ENCODE measurements at places on chromosomes 7 and 10.
A peak's percentile ranks its signal among the peaks of the same experiment; 100 is the strongest.

GRCh38 chr10:125029584-125030242 lies 87.8 kb downstream of the ZRANB1 start:
- no peak for DNase-seq

DNA sequence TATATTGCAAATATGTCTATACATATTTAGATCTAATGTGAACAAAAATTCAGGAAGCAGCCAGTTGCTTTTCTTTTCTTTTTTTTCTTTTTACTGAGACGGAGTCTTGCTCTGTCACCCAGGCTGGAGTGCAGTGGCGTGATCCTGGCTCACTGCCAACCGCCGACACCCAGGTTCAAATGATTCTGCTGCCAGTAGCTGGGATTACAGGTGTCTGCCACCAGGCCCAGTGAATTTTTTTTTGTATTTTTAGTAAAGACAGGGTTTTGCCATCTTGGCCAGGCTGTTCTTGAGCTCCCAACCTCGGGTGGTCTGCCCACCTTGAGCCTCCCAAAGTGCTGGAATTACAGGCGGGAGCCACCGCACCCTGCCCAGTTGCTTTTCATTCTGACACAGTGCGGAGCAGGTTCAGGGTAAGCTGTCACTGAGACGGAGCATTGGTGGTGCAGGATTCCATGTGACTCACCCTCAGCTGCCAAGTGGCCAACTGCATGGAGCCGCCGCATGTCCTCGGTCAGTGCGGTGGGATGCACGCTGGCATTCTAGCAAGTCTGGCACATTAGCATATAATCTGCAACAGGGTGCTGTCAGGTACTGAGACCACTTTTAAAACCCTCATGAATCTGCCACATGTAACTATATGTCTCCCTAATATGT lies 362.7 kb downstream of the DNAJB6 start:
- no peak for DNase-seq

GRCh38 chr7:14045651-14046050 lies 56.2 kb upstream of the ETV1 start:
- no peak for DNase-seq

GRCh38 chr10:95655571-95656290 lies 780 bp downstream of the ALDH18A1 start:
- peak; percentile 57 for DNase-seq

DNA sequence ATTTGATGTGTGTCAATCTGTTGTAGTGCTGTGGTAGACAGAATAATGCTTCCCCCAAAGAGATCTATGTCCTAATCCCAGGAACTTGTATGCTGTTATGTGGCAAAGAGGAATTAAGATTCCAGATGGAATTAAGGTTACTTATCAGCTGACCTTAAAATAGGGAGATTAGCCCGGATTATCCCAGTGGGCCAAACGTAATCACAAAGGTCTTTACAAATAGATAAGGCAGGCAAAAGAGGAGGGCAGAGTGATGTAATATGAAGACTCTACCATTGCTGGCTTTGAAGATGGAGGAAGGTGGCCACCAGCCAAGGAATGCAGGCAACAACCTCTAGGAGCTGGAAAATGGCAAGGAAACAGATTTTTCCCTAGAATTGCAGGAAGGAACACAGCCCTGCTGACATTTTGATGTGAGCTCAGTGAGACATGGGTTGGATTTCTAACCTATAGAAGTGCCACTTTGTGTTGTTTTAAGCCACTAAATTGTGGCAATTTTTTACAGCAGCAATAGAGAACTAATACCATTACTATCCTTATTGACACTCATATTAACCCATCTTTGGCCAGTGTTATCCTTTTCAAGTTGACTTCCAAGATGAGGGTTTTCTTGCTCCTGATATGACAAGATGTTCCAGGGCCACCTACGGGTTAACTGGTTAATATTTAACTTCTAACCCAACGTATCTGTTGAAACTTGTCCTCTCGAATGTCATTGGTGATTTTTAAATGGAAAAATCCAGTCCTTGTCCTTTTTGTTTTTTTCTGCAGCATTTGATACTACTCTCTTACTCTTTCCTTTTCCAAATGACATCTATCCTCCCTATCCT lies 29.3 kb downstream of the CYCS start:
- no peak for DNase-seq

GRCh38 chr7:134891696-134892678 lies 94.3 kb upstream of the AGBL3 start:
- DNase-seq, result no peak

DNA sequence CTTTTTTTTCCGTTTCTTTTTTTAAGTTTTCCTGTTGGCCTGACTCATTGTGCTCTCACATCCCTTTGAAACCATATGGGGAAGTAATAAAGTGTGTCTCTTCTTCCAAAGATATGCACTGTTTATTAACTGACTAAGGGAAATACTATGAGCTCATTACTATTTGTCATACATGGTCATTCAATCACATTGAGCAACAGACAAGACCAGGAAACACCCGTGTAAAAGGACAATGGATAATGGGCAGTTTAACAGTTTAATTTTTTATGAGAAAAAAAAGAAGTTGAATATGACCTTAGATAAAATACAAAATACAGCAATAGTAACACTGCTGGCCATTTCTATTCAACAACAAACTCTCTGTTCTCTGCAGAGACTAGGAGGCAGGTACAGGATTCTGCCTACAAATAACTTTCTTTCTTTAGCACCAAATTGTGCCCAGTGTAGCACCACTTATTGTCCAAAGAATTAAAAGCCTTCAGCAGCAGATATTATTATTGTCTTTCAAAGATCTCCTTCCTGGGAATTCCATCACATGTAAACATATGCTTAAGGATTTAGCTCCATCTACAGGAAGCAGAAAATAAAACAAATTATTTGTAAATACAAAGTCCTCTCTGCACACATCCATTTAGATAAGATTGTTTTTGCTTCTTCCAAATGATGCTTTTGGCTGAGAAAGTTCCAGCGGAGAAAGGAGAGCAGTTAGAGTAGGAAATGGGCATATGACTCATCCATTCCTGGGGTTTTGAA lies 55.0 kb upstream of the AKR1E2 start:
- DNase-seq, result peak; percentile 27

DNA sequence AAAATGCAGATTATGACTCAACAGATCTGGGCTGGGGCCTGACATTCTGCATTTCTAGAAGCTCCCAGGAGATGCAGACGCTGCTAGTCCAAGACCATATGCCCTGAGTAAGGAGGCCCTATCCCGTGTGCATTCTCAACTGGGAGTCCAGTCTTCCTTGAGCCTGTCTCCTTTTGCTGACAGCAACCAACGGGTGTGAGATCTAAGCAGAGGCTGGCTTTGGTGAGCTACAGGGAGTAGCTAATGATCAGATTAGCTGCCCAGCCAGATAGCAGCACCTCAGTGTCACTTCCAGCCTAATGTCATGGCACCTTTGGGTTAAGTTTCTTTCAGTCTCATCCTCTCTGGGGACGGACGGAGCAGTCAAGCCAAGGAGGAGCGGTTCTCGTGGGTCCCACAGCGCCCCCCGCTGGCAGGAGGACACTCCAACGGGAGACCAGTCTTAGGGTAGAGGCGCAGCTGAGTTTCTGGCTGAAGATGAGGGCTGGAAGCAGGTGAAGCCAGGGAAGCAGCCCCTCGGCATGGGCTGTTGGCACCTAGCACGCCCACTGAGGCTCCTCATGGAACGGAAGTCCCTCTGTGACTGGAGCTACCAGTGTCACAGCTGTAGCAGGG lies 154.0 kb downstream of the CCDC3 start:
- peak; percentile 35 for DNase-seq

DNA sequence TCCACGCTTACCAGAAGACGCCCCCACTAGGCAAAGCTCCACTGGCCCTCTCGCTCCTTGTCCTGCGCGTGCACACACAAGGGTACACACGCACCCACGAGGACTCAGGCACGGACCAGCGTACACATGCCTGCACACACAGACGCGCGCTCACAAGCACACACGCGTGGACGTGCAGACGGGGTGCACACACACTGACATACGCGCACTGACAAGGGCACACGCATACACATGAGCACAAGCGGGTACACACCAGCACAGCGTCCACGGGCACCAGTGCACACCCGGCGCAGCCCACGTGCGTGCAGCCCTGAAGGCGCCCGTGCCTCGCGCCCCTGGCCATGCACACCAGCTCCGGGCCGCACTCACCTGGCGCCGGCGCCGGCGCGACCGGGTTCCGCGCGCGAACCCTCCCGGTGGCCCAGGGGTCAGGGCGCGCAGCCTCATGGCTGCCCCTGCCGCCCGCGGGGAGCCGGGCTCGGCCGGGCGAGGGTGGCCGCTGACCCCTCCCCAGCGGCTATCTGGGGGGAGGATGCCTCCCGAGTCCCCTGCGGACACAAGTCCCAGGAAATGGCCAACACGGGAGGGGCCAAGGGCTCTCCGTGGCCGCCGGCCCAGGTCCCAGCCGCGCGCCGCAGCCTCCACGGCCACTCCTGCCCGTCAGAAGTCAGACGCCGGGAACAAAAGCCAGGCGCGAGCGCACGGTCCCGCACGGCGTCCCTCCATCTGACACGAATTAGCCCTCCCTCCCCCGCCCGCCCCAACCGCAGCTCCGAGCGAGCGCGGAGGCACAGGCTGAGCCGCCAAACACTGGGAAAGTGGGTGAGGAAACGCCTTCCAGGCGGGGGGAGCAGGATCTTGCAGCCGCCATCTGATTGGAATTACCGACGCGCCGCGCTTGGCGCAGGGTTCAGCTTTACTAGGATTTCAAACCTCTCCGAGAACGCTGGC lies 45.0 kb downstream of the TNS3 start:
- DNase-seq, result no peak

DNA sequence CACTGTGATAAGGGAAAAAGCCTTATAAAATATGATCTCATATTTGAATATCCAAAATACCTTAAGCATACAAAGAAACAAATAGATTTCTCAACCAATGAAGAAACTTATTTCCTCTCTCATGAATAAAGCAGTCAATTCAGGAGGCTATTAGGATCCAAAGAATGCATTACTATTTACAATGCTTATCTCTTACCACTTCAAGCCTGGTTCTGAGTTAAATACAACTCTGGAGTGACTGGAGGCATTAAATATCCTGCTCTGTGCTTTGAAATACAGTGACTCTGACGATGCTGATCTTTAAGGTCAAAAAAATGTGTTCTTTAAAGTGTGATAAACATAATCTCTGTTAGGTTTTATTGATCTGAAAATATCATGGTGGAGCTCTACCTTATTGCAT lies 493.2 kb downstream of the ZWINT start:
- no peak for DNase-seq

DNA sequence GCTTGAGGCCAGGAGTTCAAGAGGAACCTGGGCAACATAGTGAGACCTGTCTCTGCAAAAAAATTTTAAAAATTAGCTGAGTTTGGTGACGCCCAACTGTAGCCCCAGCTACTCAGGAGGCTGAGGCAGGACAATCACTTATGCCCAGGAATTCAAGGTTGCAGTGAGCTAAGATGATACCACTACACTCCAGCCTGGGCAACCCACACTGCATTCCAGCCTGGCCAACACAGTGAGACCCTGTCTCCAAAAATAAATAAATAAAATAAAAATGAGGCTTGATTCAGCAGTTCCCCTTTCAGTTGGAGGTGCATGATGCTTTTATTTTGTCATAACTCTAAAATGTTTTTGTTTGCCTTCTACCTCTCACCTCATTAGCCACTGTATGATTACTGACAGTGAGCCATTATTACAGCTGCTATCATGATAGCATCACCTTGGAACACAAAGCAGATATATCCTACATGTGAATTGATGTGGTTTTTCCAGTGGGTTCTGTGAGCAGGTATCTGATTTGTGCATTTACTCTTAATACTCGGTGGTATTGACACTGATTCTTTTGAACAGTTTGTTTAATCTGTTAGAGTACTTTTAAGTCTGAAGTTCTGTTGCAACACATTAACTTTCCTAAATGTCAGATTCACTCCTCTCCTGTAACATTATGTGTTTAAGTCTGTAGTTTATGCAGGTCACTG lies 49.1 kb downstream of the ARID5B start:
- no peak for DNase-seq

DNA sequence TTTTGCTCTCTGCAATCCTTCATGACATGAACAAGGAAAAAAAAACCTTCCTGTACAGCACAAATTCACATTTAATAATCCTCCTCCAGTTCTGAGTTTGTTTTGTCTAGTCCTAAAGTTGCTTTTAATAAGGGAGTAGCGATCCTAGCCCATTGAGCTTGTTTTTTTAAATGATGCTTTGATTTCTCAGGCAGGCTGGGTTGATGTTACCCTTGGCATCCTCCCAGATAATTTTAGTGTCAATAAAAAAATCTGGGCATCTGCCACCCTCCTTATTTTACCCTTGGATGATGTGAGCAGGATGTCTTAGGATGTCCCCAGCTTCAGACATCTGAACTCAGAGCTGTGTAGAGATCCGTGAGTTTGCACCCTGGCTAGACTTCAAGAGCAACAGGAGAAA lies 33.9 kb upstream of the PROSER2 start:
- DNase-seq, result no peak

GRCh38 chr7:32569388-32570289 lies 74.3 kb downstream of the AVL9 start:
- DNase-seq, result no peak

- DNase-seq, result no peak
These were observed 267.4 kb downstream of the PARD3 start for GRCh38 chr10:34547695-34548094.

DNA sequence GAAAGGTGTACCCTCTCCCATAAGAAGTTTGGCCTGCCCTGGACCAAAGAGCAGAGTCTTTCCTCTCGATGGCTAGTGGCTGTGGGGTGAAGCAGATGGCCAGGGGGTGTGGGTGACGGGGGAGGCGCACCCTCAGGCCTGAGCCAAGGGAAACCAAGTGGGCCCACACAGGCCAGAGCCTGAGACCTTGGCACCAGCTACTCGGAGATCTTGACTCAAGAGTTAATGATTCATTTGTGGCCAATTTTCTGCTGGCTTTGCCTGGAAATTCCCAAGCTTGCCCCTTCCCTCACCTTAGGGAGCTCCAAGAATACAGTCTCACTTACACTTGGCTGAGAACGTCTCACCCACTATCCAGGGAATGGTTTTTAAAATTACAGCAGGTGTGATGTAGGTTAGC lies 42.7 kb downstream of the ZMIZ1 start:
- no peak for DNase-seq

DNA sequence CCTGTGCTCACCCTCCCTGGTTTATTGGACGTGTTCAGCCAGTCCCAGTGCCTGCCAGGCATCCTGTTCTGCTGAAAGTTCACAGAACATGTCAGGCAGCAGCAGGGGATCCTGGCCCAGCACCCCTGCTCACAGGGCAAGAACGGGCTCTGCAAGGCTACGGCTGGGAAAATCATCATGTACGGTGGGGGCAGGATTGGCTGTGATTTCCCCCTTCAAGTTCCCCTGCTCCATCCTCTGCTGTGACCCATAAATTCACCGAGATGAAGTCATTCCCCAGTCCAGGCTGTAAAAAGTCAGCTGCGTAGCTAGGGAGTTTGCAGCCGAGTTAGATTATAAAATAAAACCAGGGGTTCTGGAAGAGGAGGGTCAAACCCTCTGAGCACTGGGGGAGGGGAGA lies 484.1 kb upstream of the ZMIZ1 start:
- no peak for DNase-seq

DNA sequence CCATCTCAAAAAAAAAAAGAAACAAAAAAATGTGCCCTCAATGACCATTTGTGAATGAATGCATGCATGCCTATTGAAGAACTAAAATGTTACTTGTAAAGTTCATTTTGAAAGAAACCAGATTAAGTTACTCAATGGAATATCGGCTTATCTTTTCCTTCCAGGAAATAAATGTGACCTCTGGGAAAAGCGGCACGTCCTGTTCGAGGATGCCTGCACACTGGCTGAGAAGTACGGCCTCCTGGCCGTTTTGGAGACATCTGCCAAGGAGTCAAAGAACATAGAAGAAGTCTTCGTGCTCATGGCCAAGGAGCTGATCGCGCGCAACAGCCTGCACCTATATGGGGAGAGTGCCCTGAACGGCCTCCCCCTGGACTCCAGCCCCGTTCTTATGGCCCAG lies 21.9 kb downstream of the RAB19 start:
- no peak for DNase-seq

GRCh38 chr7:157674027-157674714 lies 337.4 kb downstream of the DNAJB6 start:
- DNase-seq, result no peak
